Natural killer cell treated with Interleukin-12 subunit alpha and Interleukin-12 subunit beta and Interleukin-15 and Interleukin-18, amount 100 ng/mL, for 72 hours (primary cell): ENCODE measurements at places on chromosomes 3 and 15.

GRCh38 chr15:87167055-87167454, 1087.4 kb downstream of the AGBL1 start:
- no peak overlapping the region for H3K4me3 ChIP-seq
- no peak for DNase-seq
- H3K36me3 ChIP-seq = no peaks in the 10 kb centered on the region
- no peaks in the 10 kb centered on the region for H3K27me3 ChIP-seq

DNA sequence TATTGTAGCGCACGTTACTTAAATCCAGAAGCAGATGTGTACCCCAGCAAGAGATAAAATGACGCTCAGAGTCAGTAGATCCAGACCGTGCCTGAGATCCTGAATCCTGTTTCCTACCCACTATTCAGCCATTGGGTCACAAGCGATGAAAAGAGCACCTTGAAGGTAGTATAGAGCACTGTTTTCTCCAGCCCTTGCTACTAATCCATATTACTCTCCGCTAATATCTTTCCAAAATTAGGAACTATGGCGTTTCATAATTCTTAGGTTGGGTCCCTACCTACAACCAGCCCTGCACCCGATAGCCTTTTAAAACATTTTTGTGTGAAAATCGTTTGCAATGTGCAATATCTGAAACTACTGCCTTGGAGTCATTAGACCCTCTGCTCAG, 596 bp downstream of the BTD start:
- peaks cover 40% of the 10 kb centered on the region for H3K4me1 ChIP-seq
- no peak for DNase-seq
- H3K27me3 ChIP-seq = no peaks in the 10 kb centered on the region
- H3K36me3 ChIP-seq = peaks cover 21% of the 10 kb centered on the region

DNA sequence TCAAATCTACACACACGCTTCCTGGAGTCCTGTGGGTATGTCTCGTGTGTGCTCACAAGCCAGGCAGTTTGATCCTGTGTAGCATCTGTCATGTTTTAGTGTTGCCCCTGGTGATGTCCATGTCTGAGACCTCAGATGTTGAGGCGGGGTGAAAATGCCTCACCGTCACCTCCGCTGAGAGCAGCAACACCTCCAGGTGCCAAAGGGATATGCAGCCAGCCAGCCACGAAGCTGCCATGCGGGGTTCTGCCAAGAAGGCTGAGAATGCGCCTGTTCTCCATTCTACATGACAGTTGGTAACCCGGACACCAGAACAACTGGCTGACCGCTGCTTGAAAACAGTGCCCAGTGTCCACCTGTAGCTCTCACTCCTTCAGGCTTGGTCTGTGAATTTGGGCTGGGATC, 253.8 kb downstream of the TLE3 start:
- no peak overlapping the region for H3K4me3 ChIP-seq
- H3K4me1 ChIP-seq = no peaks in the 10 kb centered on the region
- no peaks in the 10 kb centered on the region for H3K36me3 ChIP-seq

DNA sequence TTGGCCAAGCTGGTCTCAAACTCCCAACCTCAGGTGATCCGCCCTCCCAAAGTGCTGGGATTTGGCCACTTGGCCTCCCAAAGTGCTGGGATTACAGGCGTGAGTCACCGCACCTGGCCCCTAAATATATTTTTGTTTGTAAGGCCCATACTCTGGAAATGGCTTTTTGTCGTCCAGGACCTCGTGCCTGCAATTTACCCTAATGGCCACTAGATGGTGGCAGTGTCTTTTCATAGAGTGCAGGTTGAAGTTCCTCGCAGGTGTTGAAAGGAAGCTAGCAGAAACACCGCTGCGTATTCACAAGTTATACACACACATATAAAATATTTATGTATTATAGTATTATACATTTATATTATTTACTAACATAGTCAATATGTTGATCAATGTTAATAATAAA, 97.2 kb downstream of the LRTM1 start:
- H3K4me1 ChIP-seq = no peaks in the 10 kb centered on the region
- no peaks in the 10 kb centered on the region for H3K27me3 ChIP-seq
- H3K27ac ChIP-seq = no peak overlapping the region

GRCh38 chr3:196778755-196779154, 39.1 kb downstream of the PAK2 start:
- no peaks in the 10 kb centered on the region for H3K27me3 ChIP-seq
- H3K4me1 ChIP-seq = peaks cover 43% of the 10 kb centered on the region
- H3K36me3 ChIP-seq = peaks cover 14% of the 10 kb centered on the region
- no peak overlapping the region for H3K27ac ChIP-seq
- DNase-seq = no peak
